Osteoblast (primary cell): ENCODE measurements at places on chromosomes 12 and 14.

DNA sequence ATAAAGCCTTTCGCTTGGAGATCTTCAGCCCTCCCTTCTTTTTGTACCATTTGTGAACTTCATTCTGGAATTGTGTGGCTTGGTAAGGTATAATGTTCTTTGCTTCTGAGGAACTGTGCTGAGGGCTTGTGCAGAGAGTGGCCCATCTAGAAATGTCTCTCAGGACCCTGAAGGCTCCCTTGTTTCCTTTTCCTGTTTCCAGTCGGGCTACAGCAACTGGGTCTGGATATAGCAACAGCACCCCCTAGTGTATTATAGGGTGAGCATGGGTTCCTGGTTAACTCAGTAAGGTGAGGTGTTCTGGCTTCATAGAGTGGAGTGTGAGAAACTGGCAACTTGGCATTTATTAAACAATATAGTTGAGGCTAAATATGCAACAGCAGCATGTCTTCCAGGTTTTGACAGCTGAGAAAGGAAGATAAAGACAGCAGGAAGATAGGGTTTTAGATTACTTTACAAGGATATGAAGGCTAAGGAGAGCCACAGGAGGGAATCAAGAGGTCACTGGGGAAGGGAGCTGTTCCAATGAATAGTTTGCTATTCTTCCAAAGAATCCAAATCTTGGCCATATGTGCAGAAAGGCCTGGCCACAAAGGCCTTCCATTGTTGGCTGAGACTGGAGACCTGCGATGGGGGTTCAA, 49.1 kb upstream of the RNU6-8 start:
- no peaks in the 10 kb centered on the region for H3K4me1 ChIP-seq
- H3K27me3 ChIP-seq = peaks cover 2% of the 10 kb centered on the region
- H3K4me3 ChIP-seq = no peak overlapping the region
- H3K36me3 ChIP-seq = no peaks in the 10 kb centered on the region
- H3K27ac ChIP-seq = no peak overlapping the region

DNA sequence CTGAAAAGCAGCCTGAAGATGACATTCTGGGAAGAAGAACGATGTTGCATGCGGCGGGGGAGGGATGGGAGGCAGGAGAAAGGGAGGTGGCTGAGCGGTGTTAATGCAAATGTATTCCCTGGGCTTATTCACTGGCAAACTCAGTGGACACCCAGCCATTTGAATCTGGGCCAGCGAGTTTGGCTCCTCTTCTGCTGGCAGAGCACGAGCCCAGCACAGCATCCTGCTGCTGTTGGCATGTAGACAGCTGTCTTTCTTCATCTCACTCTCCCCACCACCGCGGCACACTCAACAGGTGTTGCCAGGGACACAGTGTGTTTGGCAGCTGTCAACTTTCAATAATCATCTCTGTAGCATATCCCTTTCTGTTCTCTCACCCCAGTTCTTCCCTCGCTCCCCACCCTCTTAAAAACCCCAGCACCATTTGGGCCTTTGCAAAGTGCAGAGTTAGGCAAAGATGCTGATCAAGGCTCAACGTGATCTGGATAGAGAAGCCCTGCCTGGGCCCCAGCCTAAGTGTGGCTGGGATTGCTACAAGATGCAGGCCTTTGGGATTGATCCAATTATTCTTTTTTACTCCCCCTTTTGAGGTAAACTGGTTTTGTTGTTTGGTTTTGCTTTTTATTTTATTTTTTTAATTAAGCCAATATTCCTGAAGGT, 131.9 kb downstream of the EXOC5 start:
- H3K4me1 ChIP-seq = no peaks in the 10 kb centered on the region
- H3K4me3 ChIP-seq = no peak overlapping the region
- H3K27ac ChIP-seq = no peak overlapping the region
- no peak for DNase-seq

GRCh38 chr12:7162691-7163114, 26.8 kb upstream of the PEX5 start:
- peak; percentile 88 for DNase-seq
- H3K27ac ChIP-seq = no peak overlapping the region
- H3K36me3 ChIP-seq = no peaks in the 10 kb centered on the region
- H3K4me1 ChIP-seq = no peaks in the 10 kb centered on the region

GRCh38 chr12:52308806-52309425, 12.3 kb downstream of the KRT83 start:
- peaks cover 6% of the 10 kb centered on the region for H3K27me3 ChIP-seq
- H3K36me3 ChIP-seq = no peaks in the 10 kb centered on the region
- peak overlapping the region; percentile 71 for H3K4me3 ChIP-seq
- H3K4me1 ChIP-seq = peaks cover 8% of the 10 kb centered on the region
- DNase-seq = no peak

- peak overlapping the region; percentile 25 for H3K27ac ChIP-seq
- DNase-seq = no peak
- H3K4me1 ChIP-seq = peaks cover 69% of the 10 kb centered on the region
Measured at GRCh38 chr14:52918486-52918885, 32.4 kb downstream of the FERMT2 start.

DNA sequence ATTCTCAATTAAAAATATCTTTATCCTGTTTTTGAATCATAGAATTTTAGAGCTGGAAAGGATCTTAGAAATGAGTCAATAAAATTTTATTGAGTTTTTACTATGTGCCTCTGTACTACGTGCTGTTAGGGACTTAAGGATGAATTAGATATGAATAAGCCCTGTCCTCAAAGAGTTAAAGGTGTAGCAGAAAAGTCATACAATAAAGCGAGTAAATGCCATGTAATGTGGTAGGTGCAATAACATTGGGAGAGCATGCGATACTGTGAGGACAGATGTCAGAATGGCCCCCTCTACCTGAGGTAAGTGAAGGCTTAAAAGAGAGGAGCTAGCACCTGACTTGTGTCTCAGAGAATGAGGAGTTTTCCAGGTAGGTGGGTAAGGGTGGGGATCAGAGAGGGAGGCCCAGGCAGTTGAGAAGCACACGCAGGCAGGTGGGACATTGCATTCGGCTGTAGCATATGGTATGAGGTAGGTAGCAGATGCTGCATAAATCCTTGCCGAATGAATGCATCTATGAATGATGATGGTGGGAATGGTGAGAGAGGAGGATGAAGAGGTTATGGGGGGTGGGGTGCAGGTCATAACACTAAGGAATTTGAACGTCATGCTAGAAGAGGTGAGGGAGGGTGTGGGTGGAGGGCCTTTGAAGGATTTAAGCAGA, 35.4 kb upstream of the ATP23 start:
- no peak overlapping the region for H3K27ac ChIP-seq
- no peak for DNase-seq
- H3K27me3 ChIP-seq = peaks cover 22% of the 10 kb centered on the region
- no peaks in the 10 kb centered on the region for H3K36me3 ChIP-seq
- H3K4me1 ChIP-seq = peaks cover 2% of the 10 kb centered on the region
